ENCODE measurements at places on chromosomes 4 and X.

GRCh38 chr4:15244354-15244753 is 183.5 kb upstream of the C1QTNF7 start:
- no peak for DNase-seq

DNA sequence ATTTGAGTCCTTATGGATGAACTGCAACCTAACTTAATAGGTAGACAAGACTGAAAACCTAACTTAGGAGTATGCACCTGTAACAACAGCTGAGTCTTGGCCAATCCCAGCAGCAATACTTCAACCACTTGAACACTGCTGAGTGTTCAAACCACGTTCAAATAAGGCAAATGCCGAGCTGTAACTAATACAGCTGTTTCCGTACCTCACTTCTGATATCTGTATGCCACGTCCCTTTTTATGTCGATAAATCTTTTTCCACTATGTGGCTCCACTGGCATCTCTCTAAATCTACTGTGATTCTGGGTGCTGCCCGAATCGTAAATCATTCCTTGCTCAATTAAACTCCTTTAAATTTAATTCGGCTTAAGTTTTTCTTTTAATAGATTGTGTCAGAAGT is 459.7 kb downstream of the INPP4B start:
- no peak for DNase-seq

GRCh38 chrX:112746812-112747595 is 67.3 kb upstream of the LHFPL1 start:
- DNase-seq, result no peak

GRCh38 chr4:11831739-11832138 is 403.0 kb upstream of the HS3ST1 start:
- no peak for DNase-seq

DNA sequence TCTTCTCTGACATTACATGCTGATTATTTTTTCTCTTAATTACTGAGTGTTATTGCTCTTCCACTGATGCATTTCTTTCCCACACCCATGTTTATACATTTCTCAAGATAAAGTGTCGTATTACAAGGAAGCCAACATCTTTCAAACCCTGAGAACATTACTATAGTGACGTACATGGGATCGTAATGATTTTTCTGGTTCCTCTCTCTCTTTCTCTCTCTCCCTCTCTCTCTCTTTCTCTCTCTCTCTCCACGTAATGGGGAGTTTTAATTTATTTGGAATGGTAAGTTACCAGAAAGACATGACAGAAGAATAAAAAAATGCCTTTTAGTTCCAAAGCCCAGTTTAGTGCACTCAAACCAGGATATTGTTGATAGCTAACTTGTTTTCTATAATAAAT is 40.4 kb upstream of the MAPK10 start:
- no peak for DNase-seq

DNA sequence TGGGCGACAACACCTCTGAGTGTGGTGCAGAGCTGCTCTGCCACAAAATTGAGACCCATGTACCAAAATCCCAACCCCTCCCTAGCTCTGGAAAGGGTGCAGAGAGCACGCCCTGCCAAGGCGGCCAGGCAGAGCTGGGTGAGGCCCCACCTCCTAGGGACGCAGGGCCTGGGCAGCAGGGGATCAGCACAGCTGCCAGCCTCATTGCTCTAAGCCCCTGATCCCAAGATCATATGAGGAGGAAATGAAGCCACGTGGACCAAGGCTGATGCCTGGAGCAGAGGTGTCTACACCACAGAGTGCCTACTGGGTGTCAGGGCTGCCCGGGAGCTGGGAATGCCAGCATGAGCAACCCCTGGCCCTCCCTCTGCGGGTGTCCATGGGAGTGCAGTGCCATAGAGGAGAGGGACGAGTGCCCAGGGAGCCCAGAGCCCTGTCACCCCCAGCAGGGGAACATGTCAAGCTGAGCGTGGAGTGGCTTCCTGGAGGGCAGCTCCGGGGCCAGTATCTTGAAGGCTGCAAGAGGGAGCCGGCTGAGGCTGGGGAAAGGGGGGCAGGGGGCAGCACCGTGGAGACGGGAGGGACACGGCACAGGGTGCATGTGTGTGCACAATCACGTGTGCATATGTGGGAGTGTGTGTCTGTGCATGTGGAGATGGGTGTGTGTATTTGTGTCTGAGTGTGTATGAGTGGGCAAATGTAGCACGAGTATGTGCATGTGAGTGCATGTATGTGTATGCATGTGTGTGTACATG is 63.9 kb upstream of the PSAPL1 start:
- DNase-seq, result no peak

- no peak for DNase-seq
Observed at GRCh38 chrX:19866626-19867410, 20.6 kb downstream of the SH3KBP1 start.

GRCh38 chr4:168743601-168744000 is 246.7 kb downstream of the PALLD start:
- no peak for DNase-seq

- no peak for DNase-seq
Observed at GRCh38 chr4:95537863-95538488, 10.8 kb downstream of the UNC5C start.

DNA sequence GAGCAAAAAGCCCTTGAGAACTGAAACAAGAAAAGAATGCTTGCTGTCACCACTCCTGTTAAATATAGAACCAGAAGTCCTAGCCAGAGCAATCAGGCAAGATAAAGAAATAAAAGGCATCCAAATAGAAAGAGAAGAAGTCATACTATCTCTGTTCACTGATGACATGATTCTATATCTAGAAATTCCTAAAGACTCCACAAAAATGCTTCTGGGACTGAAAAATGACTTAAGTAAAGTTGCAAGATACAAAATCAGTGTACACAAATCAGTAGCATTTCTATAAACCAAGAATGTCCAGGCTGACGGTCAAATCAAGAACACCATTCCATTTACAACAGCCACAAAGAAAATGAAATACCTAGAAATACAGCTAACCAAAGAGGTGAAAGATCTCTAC is 552.7 kb upstream of the SLIT2 start:
- DNase-seq, result no peak

- no peak for DNase-seq
Observed at GRCh38 chrX:145630806-145631435, 186.7 kb upstream of the SLITRK2 start.

- DNase-seq, result no peak
Observed at GRCh38 chr4:123578276-123579029, 181.9 kb downstream of the SPRY1 start.

GRCh38 chrX:16191605-16192004 is 24.3 kb downstream of the MAGEB17 start:
- DNase-seq, result no peak

- DNase-seq, result no peak
Observed at GRCh38 chr4:16818005-16818404, 80.4 kb downstream of the LDB2 start.

DNA sequence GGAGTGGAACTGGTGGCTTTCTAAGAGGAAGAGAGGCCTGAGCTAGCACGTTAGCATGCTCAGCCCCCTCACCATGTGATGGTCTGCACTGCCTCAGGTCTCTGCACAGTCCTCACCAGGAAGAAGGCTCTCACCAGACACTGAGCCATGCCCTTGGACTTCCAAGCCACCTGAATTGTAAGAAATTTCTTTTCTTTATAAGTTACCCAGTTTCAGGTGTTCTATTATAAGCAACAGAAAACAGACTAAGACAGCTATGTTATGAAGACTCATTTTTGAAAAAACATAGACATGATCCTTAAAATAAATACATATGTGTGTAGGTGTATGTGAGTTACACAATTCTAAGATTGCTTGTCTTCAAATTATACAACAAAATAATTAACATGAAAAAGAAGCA is 74.7 kb downstream of the CEP44 start:
- no peak for DNase-seq

DNA sequence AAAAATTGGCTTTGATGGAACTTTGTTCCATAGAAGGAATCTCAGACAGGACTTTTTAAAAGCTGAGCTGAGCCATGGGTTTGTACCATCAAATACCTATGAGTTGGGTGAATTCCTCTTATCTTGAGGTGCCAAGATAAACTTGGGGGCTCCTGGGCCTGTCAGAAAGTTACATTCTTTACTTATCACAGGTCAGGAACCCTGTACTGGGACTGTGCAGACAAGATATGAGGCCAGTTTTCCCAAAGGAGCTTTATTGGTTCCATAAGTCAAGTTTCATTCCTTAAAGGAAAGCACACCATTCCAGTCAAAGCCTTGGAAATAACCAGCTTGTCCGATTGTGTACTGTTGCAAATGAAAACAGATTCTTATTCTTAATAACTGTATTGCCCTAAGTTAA is 72.4 kb upstream of the PACRGL start:
- no peak for DNase-seq

DNA sequence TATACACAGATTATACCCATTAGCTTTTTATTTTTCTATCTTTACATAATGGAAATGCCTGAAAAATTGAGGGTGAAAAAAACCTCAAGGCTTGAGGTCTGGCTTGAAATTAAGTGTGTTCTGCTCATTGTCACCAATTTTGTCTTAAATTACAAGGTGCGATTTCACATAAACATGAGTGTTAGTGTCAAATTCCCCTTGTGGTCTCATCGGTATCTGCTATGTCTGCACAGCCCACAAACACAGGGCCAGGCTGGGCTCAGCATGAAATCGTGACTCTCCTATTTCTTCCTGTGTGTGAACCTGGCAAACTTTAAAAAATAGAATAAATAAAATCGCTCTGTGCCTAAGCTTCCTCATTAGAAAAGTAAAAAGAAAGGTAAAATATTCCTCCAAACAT is 109.1 kb downstream of the CRLF2 start:
- DNase-seq, result no peak

- no peak for DNase-seq
Observed at GRCh38 chr4:24197955-24198354, 308.1 kb upstream of the PPARGC1A start.

- no peak for DNase-seq
Observed at GRCh38 chr4:31085689-31086088, 365.5 kb downstream of the PCDH7 start.

DNA sequence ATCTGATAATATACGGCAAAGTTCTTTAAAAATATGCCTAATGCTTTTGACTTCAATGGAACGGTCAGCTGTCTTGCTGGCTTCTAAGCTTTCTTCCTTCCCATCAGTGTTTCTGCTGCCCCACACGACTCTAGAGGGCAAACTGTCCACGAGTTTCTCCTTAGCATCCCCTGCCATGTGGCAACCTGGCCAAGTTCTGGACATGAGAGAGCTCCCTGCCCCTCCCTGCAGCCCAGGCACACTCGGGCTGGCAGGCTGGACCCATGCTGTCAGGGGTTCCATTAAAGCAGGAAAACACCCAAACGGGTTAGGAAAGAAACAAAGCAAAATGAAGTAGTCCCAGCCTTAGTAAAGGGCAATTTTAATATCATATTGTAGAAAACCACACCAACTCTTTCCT is 38.8 kb downstream of the KDR start:
- DNase-seq, result no peak

GRCh38 chrX:110944751-110945675 is 149.4 kb upstream of the CHRDL1 start:
- no peak for DNase-seq

DNA sequence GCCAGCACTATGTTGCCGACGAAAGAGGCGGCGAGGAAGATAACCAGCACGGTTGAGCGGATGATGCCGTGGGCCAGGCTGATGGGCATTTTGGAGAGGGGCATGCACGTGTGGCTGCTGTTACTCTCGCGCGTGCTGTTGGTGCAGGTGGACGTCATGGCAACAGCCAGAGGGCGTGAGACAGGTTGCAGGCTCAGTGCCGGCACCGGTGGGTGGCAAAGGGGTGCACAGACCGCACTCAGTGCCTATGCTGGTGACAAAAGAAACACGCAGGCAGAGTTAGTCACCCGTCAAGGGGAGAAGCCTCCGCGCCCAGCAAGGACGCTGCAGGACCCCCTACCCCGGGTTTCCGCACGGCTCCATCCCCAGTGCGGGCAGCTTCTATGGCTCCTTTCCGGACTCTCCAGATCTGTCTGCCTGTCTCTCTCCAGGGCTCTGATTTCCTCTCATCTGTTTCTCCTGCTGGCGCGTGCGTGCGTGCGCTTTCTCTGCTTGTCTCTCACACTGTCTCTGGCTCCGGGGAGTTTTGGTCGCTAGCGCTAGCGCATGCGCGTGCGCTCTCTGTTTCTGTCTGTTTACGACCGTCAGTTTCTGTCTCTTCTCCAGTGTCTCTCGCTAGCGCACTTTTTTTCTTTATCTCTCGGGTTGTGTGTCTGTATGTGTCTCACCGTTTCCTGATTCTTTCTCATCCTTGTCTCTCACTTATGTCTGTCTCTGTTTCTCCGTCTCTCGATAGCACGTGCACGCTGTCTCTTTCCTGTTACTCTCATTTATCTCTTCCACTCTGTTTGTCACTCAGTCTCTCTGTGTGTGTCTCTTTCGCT is 2.1 kb downstream of the GPR101 start:
- no peak for DNase-seq

GRCh38 chr4:185740471-185740873 is 71.5 kb downstream of the SORBS2 start:
- DNase-seq, result no peak

GRCh38 chrX:49178537-49178936 is 6.8 kb downstream of the PLP2 start:
- DNase-seq, result no peak

GRCh38 chr4:122602277-122603142 is 18.4 kb downstream of the IL21 start:
- no peak for DNase-seq

DNA sequence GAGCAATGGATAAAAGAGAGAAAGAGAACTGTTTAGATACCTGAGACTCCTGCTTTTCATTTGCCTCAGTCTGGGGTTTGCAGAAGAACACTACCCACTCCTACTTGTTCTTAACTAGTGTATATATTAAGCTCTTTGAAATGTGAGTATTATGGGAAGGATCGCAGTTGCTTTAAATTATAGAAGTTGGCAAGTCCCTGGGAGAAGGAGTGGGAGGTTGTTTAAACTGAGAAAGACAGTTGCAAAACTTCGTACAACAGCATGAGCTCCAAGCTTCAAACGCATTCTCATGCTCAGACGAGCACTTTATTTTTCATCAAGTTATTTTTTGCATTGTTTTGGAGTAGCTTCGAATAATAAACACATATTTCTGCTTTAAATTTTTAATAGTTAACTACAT is 88.1 kb upstream of the C1QTNF7 start:
- no peak for DNase-seq

DNA sequence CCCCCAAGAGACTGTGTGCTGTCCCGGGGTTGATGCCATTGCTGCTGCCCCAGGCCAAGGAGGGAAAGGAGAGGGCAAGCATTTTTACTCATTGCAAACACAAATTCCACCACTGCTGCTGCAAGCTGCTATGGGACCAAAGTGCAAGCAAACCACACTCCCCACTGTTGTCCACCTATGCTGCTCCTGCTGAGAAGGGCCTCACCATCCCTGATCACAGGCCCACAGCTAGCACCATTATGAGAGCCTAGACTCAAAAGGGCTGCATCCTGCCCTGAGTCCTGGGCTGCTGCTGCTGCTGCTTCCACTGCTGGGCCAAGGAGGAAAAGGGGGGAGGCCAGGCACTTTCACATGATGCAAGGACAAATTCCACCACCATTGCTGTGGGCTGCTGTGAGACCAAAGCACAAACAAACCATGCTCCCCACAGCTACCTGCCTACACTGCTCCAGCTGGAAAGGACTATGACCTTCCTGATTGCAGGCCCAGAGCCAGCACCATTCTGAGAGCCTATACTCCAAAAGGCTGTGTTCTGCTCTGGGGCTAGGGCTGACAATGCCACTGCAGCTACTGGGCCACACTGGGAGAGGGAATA is 218.2 kb upstream of the ZCCHC13 start:
- no peak for DNase-seq

- peak; percentile 74 for DNase-seq
Observed at GRCh38 chr4:146522098-146522868, 543 bp upstream of the SLC10A7 start.
